ENCODE measurements at places on chromosomes 3 and 15.

DNA sequence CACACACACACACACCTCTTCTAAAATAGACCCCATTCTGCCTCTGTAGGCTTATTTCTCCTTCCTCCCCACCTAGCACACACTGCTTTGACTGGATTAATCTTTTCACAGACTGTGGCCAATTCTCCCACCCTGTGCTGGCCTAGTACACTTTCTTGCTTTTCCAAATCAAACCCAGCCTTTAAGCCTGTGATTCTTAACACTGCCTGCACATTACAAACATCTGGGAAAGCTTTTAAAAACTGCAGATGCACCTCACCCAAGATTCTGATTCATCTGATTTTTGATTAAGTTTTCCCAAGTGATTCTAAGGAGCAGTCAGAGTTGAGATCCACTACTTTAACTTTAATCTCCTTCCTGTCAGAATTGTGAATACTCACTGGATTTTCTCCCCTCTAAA lies 12.8 kb downstream of the CSNK1G1 start:
- DNase-seq, result no peak

GRCh38 chr3:8052659-8053058 lies 449.0 kb upstream of the LMCD1 start:
- no peak for DNase-seq

GRCh38 chr3:113649174-113649845 lies 47.1 kb downstream of the USF3 start:
- no peak for DNase-seq

DNA sequence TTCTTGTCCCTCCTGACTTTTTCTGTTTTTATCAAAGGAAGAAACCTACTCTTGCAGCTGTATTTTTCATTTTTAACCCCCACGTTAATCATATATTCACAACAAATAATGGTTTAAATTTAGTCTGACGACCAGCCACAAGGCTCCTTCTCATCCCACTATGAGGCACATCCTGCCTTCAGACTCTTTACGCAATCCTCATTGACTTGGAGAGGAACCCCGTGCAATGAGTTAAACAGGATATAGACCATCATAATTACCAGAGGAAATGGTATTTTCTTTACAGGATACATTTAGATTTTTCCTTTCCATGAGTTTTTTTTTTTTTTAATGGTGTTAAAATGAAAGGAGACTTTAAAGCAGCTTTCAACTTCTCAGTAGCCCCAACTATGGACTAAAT lies 68.5 kb downstream of the WWTR1 start:
- DNase-seq, result no peak

DNA sequence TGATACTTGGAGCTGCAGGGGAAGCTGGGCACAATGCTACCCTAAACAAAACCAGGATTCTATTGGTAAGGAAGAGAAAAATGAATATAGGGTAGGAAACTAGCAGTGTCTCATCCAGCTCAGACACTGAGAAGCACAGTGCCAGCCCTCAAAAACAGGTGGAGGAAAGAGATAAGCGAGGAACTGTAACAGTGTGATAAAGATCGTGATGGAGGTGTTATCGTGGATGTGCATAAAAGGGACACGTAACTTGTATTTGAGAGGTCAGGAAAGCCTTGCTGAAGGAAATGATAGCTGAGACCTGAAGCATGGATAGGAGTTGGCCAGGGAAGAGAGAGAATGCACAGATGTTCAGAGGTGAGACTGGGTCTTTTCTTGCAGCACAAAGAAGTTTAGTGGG lies 27.4 kb downstream of the MIX23 start:
- DNase-seq, result no peak

DNA sequence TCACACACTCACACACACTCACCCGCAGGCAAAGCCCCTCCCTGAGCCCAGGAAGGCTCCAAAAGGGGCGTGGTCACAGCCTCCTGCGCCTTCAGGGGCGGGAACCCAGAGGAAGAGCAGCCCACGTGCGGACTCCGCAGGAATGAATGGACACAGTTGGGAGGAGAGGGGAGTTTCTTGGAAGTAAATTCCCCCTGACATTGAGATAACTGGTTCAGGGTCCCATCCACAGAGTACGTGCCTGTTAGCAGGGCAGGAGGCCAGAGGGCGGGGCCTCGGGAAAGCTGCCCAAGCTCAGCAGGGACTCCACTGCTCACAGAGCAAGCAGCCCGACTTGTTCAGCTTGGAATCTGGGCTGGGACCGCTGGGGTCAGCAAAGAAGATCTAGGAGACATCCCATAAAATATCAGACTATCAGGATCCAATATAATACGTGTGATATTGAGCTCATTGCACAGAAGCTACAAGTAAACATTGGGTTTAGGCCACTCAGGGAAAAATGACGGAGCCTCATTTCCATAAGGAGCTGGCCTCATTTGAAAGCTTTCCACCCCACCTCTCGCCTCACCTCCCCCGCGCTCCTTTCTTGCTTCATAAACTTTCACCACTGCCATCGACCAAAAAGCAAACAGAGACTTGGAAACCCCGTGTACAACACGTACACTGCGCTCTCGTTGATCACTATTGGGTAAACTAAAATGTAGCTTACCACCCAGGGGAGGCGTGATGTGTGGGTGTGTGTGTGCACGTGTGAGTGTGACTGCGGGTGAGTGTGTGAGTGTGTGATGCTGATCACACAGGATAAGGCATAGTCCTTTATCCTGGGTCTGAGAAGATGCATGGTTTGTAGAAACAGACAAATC lies 36.0 kb downstream of the TM2D3 start:
- no peak for DNase-seq

DNA sequence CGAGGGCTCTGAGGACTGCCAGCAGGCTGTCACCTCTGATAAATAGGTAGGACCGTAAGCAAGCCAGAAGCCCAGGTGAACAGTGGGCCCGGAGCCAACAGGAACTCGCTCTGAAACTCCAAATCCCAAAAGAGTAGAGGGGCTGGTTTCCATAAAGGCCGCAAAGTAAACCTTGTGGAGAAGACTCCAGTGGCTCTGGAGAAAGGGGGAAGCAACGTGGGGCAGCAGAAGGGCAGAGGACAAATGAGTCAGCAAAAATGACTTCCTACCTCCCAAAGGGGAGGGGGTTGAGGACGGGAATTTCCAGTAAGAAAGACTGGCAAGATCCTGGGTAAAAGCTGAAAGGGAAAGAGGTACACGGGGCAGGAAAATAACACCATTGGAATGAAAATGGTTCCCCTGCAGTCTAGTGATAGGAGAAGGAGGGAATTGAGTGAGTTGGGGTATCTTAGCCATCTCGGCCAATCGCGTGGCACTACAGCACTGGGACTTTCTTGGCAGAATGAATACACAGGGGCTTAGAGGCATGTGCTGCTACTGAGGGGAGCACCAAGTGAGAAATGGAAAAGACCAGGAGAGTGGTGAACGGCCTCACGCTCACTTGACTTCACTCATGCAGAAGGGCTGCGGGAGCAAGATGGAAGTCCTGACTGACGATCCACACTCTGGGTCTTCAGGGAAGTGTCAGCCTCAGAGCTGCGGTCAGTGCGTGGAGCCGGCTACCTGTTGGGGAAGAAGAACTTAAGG lies 33.2 kb downstream of the BMF start:
- DNase-seq, result no peak

GRCh38 chr3:189937302-189938127 lies 183.2 kb downstream of the P3H2 start:
- no peak for DNase-seq

GRCh38 chr3:141100531-141101320 lies 49.6 kb downstream of the SPSB4 start:
- no peak for DNase-seq

- DNase-seq, result no peak
Observed at GRCh38 chr3:123104550-123104949, 37.7 kb downstream of the PDIA5 start.

All from stimulated activated CD4-positive, alpha-beta T cell treated with anti-CD3 and anti-CD28 coated beads, TNF-alpha, amount 100 ng/mL, for 4 hours (primary cell).